Placental epithelial cell (primary cell): ENCODE measurements at places on chromosomes 7 and 10. TPM values are rescaled to one million over a fixed set of nuclear protein-coding genes. Genes with fewer than 3 reads are reported as not detected.

CYP2C19 gene
- under 0.01 TPM in 1 of 2 replicates, not detected in the other for total RNA-seq

MYL10 gene
- total RNA-seq, result not detected in 2 replicates

ARHGAP12 gene
- total RNA-seq, result 29.0 and 40.4 TPM in 2 replicates

FEZF1 gene
- total RNA-seq, result 0.39 TPM in 1 of 2 replicates, not detected in the other

PYROXD2 gene
- total RNA-seq, result 5.0 and 9.4 TPM in 2 replicates

ZNF467 gene
- total RNA-seq, result 0.22 and 3.1 TPM in 2 replicates

CLCN1 gene
- total RNA-seq, result not detected in 2 replicates

ITIH5 gene
- 4.2 and 18.8 TPM in 2 replicates for total RNA-seq

NXPH1 gene
- not detected in 2 replicates for total RNA-seq

COL1A2 gene
- total RNA-seq, result 2,449 and 6,824 TPM in 2 replicates

NRAP gene
- total RNA-seq, result not detected in 2 replicates

TUBB8 gene
- not detected in 2 replicates for total RNA-seq

EPHA1 gene
- total RNA-seq, result 40.8 and 62.4 TPM in 2 replicates

PPP1R3A gene
- not detected in 2 replicates for total RNA-seq

SMURF1 gene
- 25.5 and 42.7 TPM in 2 replicates for total RNA-seq

TMEM225B gene
- 5.5 TPM in 1 of 2 replicates, not detected in the other for total RNA-seq

CDNF gene
- total RNA-seq, result 2.0 and 2.7 TPM in 2 replicates

FGFR2 gene
- 16.1 and 32.0 TPM in 2 replicates for total RNA-seq

DPP6 gene
- under 0.01 TPM in 1 of 2 replicates, not detected in the other for total RNA-seq

FGL2 gene
- total RNA-seq, result 0.11 TPM in 1 of 2 replicates, not detected in the other

HNRNPF gene
- total RNA-seq, result 154 and 162 TPM in 2 replicates

INA gene
- total RNA-seq, result 3.5 and 6.2 TPM in 2 replicates

PNLIPRP1 gene
- total RNA-seq, result not detected in 2 replicates

PDZD7 gene
- 1.2 and 6.9 TPM in 2 replicates for total RNA-seq

C7orf33 gene
- total RNA-seq, result not detected in 2 replicates

AKR1C8 gene
- not detected in 2 replicates for total RNA-seq

NKX2-3 gene
- total RNA-seq, result not detected in 2 replicates

MYH16 gene
- under 0.01 TPM in 1 of 2 replicates, not detected in the other for total RNA-seq

STN1 gene
- total RNA-seq, result 55.2 and 64.4 TPM in 2 replicates

HMX2 gene
- total RNA-seq, result not detected in 2 replicates

TSPAN14 gene
- 19.2 and 77.0 TPM in 2 replicates for total RNA-seq

ZNF488 gene
- total RNA-seq, result 2.7 and 5.0 TPM in 2 replicates

CYP3A7 gene
- total RNA-seq, result 0.22 TPM in 1 of 2 replicates, not detected in the other

USP54 gene
- 7.9 and 8.5 TPM in 2 replicates for total RNA-seq
